Forelimb muscle (tissue), 1 donor: ENCODE measurements at places on chromosomes 3 and 15. TPM values are rescaled to one million over a fixed set of nuclear protein-coding genes. Genes with fewer than 3 reads are reported as not detected.

DNA sequence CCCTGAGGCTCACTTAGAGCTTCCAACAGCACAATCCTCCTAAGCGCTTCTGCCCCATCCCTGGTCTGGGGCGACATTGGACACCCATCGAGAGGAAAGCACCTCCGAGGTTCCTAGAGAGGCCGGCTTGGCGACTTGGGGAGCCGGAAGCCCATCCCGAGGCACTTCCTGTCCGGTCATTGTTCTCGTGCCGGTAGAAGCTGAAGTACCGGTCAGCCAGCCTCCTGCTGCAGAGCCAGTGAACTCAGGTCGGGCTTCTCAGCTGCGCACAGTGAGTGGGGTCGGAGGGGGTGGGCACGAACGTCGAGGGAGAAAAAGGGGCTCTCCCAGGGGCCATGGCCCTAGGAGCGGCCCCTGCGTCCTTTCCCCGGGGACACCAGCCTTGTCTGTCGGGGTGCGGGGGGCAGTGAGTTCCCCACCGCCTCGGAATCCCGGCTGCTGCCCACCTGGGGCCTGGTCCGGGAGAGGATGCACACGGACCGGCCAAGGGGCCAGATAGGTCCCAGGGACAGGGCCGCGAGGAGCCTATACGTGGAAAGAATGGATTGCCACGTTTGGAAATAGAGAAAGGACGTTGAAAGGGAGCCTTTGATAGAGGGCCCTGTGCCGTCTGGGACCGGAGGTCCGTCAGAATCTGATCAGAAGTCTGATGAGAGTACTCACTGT, at the start of gene ZNF35:
Gene ZNF35, plus strand, starts transcription at position 169 of the 666 bp plus-strand sequence. CDS start 2,336 bp downstream, outside the sequence.
- DNase-seq: peak; percentile 34

CALML4 gene
- 8.7 TPM for polyA plus RNA-seq

BCL2A1 gene
- polyA plus RNA-seq: 0.28 TPM

DNA sequence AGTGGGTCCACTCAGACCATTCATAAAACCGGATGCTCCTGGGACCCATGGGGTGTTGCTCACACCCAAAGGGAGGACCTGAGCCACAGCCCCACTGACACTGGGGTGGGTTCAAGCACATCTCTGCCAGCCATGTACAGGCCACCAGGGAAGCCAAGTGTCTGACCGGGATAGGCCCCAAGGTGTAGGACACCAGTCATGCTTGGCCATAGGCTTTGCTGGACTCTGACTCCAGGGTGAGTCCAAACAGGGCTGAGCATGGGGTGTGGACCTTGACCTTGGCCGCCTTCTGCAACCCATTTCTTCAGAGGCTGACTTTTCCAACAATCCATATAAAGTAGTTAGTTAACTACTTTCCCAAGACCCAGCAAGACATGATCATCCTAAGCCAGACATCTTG, 31.4 kb upstream of the DUSP7 start:
- DNase-seq: no peak

- no peak for DNase-seq
Measured at GRCh38 chr3:172367205-172368105, 80.8 kb downstream of the GHSR start.

DNA sequence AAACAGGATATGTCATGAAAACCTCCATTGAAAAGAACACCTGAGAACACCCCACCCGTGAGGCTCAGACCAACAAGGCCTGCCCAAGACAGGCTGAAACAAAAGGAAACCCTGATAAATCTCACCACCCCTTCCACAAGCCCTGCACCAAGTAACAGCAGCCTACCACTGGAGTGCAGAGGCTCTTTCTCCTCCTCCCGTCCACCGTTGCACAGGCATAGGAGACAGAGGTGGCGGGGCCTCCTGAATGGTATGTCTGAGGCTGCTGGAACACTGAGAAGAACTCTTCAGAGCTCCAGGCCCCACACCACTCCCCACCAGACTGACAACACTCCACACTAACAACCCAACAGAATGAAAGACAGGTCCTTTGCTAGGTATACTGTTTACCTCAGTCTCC, 21.4 kb downstream of the CHDH start:
- no peak for DNase-seq

CCDC191 gene
- 4.8 TPM for polyA plus RNA-seq
